OCI-M1 (cell line): ENCODE measurements at places on chromosomes 13 and 19.

DNA sequence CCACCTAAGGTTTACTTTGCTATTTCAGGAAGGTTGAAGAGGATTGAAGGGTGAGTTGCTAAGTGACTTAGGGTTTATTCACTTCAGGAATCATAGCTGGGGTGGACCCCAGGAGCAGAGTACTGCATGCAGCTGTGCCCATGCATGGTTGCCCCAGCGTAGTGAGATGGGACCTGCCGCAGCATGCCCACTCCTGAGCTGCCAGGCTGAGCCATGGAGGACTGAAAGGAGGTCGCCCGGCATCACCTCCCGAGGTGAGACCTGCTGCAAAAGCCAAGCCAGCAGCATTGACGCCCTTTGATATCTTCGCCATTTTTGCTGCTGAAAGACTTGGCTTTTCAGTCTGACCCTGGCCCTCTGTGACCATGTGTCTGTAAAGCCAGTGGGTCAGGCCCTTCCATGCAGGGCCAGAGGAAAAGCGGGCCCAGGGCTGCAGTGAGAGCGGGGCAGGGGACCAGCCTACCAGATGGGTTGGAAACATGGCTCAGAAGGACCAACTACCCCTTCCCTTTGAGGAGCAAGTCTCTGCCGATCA is 9.9 kb downstream of the POP4 start:
- no peak for DNase-seq

GRCh38 chr19:14639536-14640277 is 34.9 kb downstream of the ADGRE3 start:
- DNase-seq, result no peak

DNA sequence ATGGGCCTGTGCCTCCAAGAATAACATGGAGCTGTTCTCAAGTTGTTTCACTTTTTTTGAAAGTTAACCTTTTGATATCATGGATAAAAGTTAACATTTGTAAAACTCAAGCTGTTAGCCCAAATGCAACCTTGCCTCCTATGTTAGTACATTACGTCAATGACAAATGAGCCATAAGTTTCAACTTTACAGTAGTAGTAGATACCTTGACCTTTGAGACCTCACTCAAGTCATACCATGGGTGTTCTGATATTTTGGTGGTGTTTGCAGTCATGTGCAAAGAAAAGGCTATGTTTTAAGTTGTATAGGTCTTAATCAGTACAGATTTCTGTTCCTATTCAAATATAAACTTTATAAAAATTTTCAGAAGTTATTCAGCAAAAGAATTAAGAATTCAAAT is 539.2 kb downstream of the GPC6 start:
- no peak for DNase-seq

DNA sequence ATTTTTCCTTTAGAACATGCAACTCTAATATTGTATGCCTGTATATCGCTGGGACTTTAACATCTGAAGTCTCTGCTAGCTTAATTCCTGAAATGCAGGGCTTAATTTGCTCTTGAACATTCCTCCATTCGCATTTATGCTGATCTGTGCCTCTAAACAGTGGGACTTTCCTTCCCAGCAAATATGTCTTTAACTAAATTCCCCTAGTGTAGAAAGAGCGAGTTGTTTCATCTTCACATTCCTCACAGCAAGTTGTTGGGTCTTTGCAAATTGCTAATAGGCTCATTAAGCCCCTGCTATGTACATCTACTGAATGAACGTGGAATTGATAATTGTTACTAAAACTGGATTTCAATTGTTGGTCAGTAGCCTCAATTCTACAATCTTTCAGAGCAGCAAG is 118.4 kb upstream of the OBI1 start:
- no peak for DNase-seq

DNA sequence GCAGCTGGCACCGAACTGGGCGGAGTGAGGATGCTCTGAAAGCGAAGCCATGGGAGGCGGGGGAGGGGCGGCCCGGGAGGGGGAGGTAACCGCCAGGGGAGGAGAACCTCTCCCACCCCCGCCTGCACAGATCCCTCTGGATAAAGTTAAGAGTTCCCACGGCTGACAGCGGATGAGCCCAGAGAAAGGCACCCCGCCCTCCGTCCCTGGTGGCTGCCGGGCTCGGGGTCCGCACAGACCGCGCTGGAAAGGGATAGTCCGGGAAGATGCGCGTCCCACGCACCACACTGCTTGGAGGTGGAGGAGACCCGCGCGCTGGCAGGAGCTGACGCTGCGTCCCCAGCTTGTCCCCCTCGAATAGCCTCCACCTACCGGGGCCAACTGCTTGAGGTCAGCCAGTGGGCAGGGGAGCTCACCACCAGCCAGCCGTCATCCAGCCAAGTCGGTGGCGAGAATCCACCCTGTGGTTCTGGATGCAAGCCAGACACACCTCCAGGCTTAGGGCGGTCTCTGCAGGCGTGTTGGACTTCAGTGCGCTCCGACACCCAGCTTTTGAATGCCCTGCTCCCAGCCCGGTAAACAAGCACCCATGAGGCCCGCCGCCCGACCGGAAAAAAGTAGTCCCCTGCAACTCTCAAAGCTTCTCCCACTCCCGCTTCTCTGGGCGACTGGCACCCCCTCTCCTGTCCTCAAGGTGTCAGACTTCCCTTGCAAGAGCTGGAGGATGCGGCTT is at the start of gene TRPC4:
TSS of gene TRPC4 (minus strand) at position 17 of the 733 bp plus-strand sequence. CDS start 86,439 bp downstream, outside the sequence.
- DNase-seq, result peak; percentile 84

DNA sequence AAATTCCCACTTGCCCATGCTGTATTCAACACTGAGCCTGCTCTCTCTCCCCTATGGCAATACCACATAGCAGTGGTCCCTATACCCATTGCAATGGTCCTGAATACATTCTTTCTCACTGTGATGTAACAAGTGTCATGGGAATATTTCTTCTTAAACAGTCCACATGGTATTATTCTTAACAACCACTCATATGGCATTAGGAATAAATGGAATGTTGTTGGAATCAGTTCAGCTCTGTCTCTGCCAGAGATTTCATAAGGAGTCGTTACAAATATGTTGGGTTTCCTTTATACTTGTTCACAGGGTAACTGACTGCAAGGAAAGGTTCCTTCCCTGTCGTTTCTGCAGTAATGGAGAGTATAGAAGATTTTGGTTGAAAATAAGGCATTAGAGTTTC is 128.3 kb upstream of the SPATA13 start:
- no peak for DNase-seq

GRCh38 chr13:26442541-26442940 is 114.9 kb upstream of the WASF3 start:
- DNase-seq, result no peak

GRCh38 chr13:33286128-33286527 is 573 bp upstream of the STARD13 start:
- DNase-seq, result peak; percentile 10

DNA sequence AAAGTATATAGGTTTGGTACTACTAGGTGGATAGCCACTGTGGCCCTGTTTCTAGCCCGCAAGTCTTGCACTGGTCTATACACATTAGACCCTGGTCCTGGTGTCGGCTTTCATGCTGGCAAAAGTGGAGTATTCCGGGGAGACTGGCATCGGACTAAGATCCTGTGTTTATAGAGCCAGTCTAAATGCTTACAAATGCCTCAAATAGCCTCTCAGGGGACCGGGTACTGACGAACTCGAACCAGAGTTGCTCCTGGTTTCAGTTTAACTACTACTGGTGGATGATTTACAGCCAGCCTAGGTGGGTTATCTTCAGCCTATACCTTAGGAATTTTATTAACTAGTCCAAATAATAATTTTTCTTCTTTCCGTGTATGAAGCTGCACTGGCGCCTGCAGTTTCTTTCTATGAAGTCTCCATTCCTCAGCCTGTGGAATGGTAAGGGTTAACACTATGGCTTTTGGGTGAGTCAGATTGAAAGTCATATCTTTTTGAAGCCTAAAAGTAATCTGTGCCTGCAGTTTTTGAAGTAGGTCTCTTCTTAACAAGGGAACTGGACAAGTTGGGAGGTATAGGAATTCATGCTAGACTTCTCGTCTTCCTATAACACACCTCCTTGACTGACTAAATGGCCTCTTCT is 51.3 kb downstream of the OR10H4 start:
- no peak for DNase-seq
